Fibroblast of skin of back (primary cell): ENCODE measurements at places on chromosomes 5 and 9.

GRCh38 chr9:114238891-114239875 is 83.7 kb upstream of the ORM1 start:
- peak; percentile 44 for DNase-seq

- no peak for DNase-seq
These were observed 144.4 kb upstream of the TBCA start for GRCh38 chr5:77920359-77921058.

- no peak for DNase-seq
These were observed 59.2 kb downstream of the GADD45G start for GRCh38 chr9:89664010-89664409.

- no peak for DNase-seq
These were observed 19.9 kb upstream of the ERAP2 start for GRCh38 chr5:96856371-96856770.

- DNase-seq: no peak
These were observed 25.7 kb upstream of the CHD1 start for GRCh38 chr5:98954392-98955028.

DNA sequence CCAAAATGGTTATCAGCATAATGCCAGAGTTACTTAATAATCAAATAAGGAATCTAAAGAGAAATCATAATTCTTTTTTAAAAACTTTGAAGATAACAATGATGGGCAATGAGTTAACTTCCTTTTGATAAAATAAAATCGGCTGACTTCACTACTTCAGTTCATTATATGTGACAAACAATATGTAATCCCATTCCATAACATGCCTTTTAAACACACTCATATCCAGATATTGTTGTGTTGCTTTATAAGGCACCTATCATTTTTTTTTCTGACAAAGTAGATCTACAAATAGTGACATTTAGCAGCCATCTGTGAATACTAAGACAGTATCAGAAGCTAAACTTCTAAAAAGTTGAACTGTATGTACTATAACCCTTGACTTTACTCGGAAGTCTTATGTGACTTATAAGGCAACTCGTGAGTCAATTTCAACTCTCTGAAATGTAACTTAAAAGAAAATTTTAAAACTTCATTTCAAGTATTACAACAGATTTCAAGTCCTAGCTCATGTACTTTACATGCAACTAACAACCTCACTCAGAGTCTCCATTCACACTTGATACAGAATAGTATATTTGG is 7.5 kb downstream of the ADAMTS6 start:
- no peak for DNase-seq

- DNase-seq: peak; percentile 81
These were observed 44.3 kb downstream of the SLC28A3 start for GRCh38 chr9:84296146-84296843.

- DNase-seq: peak; percentile 45
These were observed 57.6 kb downstream of the PFDN1 start for GRCh38 chr5:140245341-140245740.

DNA sequence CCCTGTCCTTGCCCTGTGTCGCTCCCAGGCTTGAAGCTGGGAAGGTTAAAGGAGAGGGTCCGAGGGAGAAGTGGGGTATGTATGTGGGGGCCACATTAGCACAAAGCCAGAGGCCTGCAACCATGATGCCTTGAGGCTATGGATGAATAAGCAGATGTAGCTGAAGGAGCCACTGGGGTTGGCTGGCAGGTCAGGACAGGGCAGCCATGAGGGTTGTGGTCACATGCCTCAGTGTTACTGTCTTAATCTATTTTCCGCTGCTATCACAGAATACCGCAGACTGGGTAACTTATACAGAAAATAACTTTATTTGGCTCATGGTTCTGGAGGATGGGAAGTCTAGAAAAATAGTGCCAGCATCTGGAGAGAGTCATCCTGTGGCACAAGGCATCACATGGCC is 9.2 kb upstream of the GRHPR start:
- DNase-seq: no peak

DNA sequence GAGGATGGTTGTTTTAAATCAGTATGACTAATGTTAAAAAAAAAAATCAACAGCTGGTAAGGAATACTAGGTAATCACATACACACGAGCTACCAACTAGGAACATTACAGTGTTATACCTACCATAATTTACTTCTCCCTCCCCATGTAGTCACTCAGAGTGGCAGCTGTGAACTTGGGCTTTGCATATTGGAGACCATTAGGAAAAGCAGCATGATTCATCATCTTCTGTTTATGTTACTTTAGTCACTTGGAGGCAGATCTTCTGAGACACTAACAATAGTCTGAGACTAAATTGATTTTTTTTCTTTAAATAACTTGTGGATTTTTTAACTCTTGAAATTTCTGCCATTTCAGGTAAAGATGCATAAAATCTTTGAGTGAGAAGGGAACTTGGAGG is 141.5 kb upstream of the NR4A3 start:
- DNase-seq: peak; percentile 81

DNA sequence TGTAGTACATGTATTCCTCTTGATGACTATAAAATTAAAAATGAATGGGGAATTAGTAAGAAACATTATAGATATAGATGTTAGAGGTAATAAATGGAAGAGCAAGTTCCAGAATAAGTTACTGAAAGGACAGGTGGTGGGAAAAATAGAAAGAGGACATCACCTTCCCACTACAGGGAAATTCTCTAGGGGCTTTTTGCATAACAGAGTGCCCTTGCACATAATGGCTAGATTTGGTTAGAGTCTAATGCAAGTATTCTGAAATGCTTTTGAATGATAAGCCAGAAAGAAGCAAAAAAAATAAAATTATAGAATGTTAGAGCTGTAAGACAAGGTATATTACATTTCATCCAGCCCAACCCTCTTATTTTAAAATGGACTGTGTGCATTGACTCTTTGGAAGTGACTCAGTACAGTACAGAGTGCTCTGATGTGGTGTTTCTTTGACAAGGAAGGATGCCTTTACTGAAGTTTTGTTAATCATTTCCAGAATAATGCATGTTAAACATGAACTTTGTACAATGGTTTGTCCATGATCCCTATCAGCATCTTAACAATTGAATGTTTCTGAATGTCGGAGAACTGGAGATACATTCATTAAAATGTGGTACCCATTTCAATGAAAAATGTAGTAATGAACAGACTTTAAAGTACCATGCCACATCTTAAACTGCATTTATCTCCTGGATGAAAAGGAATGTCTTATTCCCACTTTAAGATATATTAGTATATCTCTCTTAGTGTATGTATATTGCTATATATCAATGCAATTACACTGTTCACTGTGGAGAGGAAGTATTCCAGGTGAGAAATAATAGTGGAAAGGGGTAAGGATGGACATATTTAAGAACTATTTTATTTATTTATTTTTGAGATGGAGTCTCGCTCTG is 391.1 kb downstream of the ADGRV1 start:
- no peak for DNase-seq

GRCh38 chr9:90256345-90256744 is 386.3 kb downstream of the DIRAS2 start:
- no peak for DNase-seq

DNA sequence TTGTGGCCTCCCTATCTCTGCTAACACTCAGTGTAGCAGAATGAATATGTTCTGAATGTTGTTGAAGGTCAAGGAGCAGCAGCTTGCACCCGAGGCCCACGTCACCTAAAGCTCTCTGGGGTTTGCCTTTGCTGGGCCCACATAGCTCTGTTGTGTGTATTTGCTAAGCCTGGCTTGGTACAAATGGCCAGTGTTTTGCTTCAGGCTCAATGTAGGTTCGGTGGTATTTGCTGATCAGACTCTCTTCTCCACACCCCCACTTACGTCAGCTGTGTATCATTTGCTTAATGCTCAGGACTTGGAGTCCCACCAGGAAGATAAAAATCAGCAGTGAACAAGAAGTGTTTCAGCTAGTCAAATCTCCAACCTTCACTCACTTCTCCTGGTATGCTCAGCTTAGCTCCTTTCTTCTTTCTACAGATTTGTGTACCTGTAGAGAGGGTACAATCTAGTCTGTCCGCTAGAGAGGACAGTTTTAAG is 4.8 kb upstream of the RFESD start:
- no peak for DNase-seq

DNA sequence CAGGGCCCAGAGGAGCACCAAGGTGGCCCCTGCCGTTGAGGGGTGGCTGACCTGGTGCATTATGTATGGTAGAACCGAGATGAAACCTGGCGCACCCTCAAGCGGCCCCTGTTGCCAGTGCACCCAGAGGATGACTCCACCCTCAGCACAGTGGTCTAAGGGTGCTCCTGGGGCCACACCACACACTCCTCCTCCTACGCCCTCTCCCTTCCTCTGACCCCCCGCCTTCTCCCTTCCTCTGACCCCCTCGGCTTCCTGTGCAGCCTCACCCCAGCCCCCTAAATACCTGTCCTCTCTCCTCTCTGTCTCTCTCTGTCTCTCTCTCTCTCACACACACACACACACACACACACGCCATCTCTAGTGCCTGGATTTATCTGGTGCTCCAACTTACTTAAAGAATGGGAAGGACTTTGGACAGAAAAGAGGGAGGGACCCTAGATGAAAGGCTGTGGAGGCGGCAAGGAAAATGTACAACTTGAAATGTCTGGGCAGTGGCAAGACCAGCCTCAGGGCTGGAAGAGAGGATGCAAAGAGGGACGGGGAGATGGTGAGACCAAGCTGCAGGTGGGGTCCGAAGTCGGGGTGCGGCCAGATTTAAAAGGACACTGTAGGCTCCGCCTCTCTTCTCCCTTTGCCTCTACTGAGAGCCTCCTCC is 18.2 kb upstream of the SLC30A5 start:
- DNase-seq: no peak

DNA sequence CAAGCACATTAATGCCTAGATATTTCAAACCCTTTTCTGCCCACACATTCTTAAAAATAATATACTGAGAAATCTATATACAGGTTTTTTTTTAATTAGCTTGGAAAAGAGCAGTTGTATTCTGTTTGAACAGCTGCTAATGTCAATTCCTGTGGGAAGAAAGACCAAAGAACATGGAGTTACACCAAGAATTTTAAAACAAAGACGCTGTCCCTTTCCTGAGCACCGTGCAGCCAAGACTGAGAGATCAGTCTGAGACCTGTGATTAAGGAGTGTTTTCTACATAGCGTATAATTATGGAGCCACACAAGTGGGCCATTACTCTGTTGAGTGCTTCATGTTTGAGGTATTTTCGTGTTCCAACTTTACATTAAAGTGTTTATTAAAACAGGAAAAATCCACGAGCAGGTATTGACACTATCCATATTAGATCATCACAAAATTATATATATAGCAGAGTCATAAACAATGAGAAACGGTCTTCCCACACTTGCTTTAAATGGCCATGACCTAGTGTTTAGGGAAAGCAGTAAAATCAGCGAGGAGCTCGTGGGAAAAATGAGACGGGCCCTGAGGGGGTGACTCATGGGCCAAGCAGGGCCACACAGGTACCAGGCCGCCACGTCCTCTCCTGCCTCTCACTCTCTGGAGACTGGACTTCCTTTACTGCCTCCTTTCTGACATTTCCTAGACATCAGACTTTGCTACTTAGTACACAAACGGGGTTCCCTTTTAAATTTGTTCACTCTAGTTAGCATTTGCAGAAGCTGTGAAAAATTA is 153.1 kb upstream of the OTULINL start:
- peak; percentile 68 for DNase-seq
